Memory B cell (primary cell): ENCODE measurements at places on chromosomes 7 and 10.
A peak's percentile ranks its signal among the peaks of the same experiment; 100 is the strongest.

DNA sequence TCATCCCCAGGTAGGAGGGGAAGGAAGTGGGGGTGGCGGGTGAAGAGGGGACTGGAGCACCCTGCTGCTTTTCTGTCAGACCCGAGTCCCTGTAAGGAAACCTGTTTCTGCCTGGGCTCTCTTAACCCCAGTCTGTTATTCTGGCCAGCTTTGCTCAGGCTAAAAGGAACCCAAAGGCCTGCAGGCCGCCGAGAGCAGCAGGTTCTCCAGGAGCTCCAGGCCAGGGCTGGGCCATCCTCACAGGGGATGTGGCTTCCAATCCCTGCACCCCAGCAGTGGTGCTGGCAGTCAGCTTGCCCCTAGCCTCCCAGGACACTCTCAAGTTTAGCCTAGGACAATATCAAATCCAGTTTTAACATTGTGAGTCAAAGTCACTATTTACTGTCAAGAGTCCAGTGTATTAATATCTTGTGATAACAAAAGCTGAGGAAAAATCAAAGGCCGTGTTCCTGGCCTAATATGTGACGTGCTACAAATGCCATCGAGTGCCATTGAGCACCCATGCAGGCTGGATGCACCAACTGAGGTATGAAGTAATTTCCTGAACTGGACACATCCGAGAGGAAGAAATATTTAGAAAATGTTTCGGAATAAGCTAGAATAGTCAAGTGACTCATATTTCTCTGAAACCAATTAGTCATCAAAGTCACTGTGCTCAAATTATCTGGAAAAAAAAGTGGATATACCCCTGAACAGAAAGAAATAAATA is 7.0 kb downstream of the PKD1L1 start:
- no peak for DNase-seq

- no peak for DNase-seq
These were observed 30.0 kb upstream of the PCGF5 start for GRCh38 chr10:91190388-91190870.

GRCh38 chr10:15794569-15794968 is 65.7 kb downstream of the MINDY3 start:
- DNase-seq, result no peak

- DNase-seq, result no peak
These were observed 72.0 kb downstream of the FAM53B start for GRCh38 chr10:124672181-124672638.

DNA sequence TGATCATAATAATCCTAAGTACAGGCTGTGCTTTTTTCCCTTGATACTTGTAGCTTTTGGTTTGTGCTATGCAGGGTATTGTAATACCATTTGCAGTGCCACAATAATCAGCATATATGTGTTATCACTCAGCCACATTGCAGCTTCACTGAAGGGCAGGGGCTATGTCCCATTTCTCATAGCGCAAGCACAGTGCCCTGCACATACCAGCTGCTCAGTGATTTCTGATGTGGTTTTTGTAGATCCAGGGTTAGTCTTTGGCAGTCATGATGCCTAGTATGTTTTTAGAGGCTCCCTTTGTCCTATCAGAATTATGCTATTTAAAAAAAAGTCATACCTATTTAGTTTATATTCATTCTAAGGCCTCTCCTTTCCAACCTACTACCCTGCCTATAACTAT is 25.8 kb downstream of the MET start:
- DNase-seq, result no peak

DNA sequence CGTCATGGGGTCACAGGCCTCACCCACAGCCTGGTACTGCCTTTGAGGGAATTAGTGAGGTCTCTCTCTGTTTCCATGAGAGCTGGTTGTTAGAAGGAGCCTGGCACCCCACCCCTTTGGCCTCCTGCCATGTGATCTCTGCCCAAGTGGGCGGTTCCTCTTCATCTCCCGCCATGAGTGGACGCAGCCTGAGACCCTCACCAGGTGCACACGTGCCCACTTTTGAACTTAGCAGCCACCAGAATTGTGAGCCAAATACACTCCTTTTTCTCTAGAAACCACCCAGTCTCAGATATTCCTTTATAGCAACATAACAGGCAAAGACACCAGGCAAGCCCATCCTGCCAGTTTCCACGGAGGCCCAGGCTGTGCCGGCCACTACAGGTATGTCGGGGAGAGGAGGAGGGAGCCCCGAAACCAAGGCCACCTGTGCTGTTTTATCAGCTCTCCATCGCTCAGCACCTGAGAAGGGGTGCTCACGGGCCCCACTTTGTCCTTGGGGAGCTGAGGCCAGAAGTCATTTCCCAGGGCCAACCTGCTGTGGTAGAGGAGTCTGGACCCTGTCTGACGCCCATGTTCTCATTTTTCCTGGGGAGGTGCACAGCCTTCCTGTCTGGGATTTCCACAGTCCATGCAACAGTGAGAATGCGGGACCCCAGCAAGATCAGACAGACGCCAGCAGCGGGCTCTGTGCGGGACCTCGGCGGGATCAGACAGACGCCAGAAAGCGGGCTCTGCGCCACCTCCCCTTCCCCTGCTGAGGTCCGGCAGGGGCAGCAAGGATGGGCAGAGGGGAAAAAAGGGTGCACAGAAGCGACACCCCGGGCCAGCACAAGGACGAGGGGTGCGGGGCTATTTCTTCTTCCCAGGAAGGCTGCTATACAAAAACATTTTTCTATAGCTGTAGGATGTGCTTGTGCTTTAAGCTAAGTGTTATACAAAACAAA is 220.5 kb downstream of the ELFN1 start:
- no peak for DNase-seq

DNA sequence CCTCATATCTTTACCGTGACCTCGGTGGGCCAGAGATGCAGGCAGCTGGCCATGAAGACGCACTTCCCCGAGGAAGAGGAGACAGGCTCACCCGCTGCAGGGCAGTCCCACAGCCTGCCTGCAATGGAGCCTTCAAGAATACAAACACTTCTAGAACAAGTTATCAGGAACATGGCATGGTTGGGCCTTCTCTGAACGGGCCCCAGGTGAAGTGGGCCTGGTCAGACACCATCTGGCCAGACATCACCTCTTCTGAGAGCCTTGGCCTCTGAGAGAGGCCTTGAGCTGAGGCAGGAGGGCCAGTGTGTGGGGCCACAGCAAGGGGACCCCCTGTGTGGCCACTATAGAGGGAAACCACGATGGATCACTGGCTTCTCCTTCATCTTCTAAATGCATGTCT is 112.4 kb upstream of the GDF10 start:
- DNase-seq, result no peak

DNA sequence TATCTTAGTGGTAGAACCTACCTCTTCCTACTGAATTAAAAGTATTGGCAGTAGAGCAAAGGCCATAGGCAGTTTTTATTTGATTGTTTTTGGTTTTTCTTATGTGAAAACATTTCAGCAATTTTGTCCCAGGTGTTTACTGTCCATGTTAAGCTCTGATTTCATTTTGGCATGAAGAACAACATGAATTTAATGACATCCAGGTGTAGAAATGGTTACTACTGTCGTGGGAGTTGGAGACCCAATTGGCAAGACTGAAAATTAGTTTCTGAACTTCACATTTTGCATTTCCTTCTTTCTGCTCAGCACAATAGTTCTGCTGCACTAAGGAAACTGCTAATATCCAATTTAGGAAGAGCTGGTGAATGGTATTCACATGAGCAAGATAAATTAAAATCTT is 38.0 kb upstream of the TMEM196 start:
- no peak for DNase-seq

GRCh38 chr10:110034596-110034995 is 26.8 kb downstream of the ADD3 start:
- no peak for DNase-seq

DNA sequence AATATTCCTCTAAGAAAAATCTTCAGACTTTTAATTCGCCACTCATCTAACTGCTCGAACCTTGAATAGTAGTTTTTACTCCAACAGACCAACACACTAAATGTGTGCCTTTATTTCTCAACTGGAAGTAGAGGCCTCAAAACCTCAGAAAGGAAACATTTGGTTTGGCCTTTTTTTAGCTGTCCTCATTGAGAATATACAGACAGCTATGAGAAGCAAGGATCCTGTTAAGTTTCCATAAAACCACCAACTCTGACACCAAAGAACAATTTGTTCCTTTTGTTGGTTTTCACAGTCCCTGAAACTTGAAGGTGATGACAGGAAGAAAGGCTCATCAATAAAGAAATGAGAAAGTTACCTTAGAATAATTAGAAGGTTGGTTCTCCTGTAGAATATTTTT is 199.2 kb upstream of the MEOX2 start:
- DNase-seq, result no peak

DNA sequence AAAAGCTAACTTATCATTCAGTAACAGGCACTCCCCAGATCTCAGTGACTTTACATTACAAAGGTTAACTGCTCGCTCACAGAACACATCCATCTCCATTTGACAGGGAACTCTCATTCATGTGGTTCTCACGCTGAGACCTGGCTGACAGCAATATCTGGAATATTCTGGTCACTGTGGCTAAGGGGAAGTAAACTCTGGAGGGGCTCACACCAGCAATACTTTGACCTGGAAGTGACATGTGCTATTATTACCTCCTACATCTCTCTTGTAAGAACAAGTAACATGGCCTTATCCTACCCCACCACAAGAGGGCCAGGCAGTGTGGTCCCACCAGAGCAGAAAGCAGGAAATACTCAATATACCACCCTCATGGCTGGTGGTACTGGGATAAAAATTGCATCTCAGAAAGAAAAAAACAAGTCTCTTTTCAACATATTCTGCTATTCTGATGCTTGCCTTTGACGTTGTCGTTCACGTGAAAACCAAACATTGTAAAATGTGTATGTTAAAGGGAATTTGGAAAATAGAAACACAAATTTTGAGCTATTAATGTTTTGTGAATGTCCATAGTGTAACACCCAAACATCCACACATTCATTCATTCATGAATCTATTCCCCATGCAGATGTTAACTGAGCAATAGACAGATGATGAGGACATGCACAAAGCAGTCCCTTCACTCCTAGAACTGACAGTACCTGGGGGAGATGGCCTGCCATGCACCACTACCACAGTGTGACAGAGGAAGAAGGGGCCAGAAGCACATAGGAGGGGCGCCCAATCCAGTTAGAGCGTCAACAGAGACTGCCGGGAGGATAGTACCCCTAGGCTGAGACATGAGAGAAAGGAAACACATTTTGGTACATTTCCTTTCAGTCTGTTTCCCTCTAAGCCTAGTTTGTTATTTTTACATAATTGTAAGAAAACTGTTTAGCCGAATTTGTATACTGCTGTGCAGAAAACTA is 166.0 kb upstream of the SP4 start:
- peak; percentile 49 for DNase-seq

DNA sequence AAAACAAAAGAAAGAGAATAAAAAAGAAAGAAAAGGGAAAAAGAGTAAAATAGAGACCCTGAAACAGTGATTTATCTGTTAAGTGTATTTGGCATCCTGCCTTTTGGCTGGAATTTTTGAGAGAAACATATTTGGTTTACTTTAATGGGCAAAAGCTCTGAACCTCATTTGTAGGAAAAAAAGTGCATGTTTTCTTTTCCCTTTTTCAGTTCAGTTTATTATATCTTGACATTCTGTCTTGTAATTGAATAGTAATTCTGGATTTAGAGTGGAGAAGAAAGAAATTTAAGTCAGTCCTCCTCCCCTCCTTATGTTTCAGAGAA is 69.5 kb downstream of the ARID5B start:
- no peak for DNase-seq

DNA sequence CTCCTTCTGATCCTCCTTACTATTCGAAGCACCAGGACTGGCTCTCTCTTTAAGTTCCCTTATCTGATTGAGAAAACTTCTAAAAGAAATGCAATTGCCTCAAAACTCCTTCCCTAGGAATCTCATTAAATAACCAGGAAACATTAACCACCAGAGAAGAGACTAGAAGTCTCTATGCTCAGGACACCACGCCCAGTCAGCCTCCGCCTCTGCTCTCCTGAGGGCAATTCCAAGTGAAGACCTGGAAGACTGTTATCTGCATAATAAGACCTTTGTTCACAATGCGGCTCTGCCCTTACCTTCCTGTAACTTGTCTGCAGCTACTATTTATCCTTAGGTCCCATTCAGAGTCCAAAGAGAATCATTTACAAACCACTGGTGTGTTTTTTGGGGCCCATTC is 78.8 kb downstream of the ELMO1 start:
- no peak for DNase-seq

GRCh38 chr10:109062371-109062770 is 860.9 kb downstream of the XPNPEP1 start:
- no peak for DNase-seq

- DNase-seq, result no peak
These were observed 69.2 kb upstream of the SLC39A12 start for GRCh38 chr10:17882557-17882956.

- DNase-seq, result no peak
These were observed 8.7 kb upstream of the HOXA2 start for GRCh38 chr7:27111042-27111750.

DNA sequence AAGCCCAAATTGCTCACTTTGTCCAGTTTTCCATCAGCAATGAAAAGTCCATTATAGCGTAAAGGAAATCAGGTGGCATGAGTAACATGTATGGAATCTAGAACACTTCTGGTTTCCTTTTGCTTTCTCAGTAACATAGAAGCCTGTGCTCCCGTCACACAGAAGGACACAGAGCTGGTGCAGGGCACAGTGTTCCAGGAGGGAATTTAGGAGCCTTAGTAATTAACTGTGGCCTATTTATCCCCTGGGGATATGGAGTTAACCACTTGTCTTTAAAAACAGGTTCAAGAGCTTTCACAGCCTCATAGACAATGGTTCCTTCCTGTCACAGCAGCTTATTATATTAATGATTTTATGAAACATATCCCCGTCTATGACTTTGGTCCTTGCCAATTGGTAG is 189.9 kb downstream of the NEBL start:
- DNase-seq, result no peak

- no peak for DNase-seq
These were observed 67.0 kb downstream of the MAP3K8 start for GRCh38 chr10:30500963-30501504.

DNA sequence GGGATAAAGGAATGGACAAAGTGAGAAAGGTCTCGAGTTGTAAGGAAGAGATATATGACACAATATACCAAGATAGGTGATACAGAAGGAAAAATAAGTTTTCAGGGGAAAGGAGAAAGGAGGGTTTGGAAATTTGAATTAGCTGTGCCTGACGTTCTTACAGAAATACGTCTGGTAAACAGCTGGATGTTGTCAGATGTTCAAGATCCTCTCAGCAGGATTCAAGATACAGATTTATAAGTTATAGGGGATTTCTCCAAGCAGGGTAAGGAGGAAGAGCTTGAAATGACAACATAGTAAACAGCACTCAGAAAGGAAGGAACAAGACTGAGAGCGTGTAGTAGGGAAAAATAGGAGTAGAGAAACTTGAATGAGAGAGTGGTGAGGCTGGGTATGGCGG is 1184.1 kb downstream of the TYW1 start:
- no peak for DNase-seq

DNA sequence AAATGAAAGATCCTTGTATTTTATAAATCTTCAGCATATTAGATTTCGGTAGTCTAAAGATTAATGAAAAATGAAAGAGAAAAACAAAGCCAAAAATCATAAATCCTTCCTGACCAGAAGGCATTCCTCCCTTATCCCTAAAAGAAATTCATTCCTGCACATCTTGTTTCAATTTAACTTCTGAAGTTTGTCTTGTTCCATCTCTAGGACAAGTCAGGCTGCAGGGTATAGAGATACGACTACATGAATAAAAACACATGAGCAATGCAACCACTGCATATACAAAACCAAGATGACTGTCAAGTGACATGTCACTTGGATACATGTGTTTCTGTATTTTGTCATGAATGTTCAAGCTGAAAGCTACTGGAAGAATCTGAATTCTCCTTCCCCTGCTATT is 214.9 kb downstream of the JAZF1 start:
- no peak for DNase-seq

- no peak for DNase-seq
These were observed 5.6 kb upstream of the MALSU1 start for GRCh38 chr7:23293500-23294073.

GRCh38 chr7:116610210-116610609 is 61.8 kb upstream of the MET start:
- no peak for DNase-seq
